Sigmoid colon (tissue), 7 donors: ENCODE measurements at places on chromosomes 5 and 9.
A peak's percentile ranks its signal among the peaks of the same experiment; 100 is the strongest.

GRCh38 chr9:106634183-106634582 is 228.8 kb upstream of the ZNF462 start:
- DNase-seq = no peak

DNA sequence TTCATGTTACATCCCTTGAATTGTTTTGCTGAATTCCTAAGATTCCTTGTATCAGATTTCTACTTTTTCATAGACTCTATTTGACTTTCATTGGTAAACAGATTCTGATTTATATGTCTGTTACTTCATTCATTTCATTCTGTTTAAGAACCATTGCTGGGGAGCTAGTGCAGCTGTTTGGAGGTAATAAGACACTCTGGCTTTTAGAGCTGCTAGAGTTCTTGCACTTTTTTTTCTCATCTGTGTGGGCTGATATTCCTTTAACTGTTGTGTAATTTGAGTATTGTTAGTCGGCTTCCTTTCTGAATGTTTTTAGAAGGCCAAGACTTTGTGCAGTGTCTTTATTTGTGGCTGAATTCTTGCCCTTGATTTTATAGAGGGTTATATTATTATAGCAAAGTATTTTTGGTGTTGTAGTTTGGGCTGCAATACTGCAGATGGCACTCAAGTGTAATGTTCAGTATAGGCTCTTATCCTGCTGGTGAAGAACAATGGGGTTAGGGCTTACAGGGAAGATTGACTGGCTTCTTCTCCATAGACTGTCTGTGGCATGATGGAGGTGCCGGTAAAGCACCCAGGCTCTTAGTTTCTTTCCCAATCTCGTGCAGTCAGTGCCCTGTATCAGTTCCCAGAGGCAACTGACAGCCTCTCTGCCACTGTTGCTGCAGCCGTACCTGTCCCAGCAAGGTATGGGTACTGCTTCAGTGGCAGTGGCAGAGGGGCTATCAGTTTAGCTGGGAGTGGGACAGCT is 162.2 kb downstream of the OXCT1 start:
- DNase-seq = no peak

GRCh38 chr5:35622974-35623373 is 5.3 kb downstream of the SPEF2 start:
- DNase-seq = no peak

- peak; percentile 75 for DNase-seq
These were observed 29.3 kb downstream of the PCDH1 start for GRCh38 chr5:141848744-141849414.

GRCh38 chr9:4382722-4383317 is 83.0 kb upstream of the GLIS3 start:
- no peak for DNase-seq

DNA sequence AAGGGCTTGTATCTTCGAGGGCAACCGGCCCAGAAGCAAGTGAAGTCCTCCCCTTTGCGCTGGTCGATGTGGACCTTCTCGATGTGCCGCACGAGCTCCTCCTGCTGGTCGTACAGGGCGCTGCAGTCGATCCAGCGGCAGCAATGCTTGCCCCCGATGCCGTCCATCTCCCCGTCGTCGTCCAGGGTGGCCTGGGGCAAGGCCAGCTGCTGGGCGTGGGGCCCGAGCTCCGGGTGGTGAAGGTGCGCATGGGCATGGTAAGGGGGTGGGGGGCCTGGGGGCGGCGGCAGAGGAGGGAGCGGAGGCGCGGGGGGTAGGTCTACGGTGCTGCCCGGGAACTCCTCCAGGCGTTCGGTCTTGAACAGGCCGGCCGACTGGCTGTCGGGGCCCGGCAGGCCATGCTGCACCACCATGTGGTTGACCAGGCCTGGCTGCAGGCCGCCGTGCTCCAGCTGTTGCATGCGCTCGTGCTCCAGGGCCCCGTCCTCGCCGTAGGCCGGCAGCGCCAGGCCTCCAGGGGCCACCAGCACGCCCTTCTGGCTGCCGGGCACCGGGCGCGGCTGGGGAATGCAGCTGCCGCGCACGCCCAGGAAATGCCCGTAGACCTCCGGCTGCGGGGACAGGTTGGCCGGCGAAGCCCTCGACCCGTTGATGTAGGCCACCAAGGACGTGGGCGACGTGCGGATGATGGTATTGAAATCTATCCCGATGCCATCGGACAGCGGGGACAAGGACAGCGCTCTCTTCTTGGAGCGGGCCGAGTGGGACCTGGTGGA is 181.8 kb downstream of the GLIS3 start:
- no peak for DNase-seq

GRCh38 chr5:36033486-36033885 is 33.2 kb downstream of the UGT3A2 start:
- no peak for DNase-seq

DNA sequence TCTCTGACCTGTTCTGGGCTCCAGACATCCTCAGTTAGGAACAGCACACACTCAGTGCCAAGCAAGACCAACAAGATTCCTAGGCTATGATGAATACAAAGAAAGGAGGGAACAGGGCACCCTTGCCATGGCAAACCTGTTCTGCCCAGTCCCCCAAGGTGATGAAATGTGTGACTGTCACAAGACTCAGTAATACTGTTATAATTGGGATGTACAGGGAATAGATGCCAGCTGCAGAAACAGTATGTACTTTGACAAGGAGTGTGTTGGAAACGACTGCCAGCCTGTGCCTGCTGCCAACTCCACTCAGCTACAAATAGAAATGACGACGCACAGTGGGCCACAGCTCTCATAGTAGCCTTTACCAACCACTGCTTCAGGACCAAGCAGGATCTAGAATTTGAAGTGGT is 453.0 kb downstream of the EFNA5 start:
- DNase-seq = peak; percentile 78

DNA sequence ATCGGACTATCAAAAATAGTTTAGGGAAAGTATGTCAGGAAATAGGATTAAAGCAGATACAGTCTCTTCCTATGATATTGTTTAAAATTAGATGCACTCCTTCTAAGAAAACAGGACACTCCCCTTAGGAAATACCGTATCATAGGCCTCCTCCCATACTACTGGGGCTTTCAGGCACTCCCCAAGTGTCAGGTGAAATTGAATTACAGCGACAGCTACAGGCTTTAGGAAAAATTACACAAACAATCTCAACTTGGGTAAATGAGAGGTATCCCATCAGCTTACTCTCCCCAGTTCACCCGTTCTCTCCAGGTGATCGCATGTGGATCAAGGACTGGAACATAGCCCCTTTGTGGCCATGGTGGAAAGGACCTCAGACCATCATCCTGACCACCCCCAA is 110.4 kb upstream of the EPB41L4A start:
- DNase-seq = no peak

DNA sequence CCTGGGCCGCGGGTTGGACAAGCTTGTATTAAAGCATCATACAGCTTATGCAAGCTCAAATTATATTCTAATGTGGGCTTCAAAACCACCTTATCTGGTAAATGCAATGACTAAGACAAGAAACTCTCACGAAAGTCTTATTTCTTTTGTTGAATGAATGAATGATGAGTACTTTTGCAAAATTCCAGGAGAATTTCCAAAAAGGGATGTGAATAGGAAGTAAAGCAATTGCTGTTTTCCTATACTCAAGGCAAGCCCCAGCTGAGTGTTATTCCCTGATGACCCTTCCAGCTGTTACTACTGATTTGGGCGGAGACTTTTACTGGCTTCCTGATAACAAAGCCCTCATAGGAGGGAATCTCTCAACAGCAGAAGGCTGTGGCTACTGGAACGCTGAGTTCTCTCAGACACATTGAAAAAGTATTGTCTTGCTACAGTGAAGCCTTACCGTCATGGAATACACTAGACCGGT is 162.8 kb downstream of the SREK1 start:
- no peak for DNase-seq

GRCh38 chr5:169798906-169799660 is 162.0 kb downstream of the DOCK2 start:
- no peak for DNase-seq

- DNase-seq = no peak
These were observed 32.3 kb upstream of the CDK5RAP2 start for GRCh38 chr9:120612218-120612617.

DNA sequence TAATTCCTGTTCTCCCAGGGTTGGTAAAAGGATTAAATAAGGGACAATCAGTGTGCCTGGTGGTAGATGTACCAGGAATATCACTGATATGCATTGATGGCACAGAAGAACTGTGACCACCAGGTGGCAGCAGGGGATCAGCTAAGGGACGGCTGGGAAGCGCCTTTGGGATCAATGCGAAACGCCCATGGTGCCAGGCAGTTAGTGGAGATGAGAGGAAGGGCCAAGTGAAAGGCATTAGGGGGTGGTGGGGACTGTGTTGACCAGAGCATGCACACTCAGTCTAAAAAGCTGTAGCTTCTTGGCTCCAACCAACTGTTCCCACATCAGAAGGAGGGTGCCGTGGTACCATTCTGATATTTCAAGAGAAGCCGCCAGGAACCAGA is 55.6 kb downstream of the ARHGEF37 start:
- DNase-seq = peak; percentile 50

- DNase-seq = no peak
These were observed 23.9 kb upstream of the NIM1K start for GRCh38 chr5:43168175-43168574.

DNA sequence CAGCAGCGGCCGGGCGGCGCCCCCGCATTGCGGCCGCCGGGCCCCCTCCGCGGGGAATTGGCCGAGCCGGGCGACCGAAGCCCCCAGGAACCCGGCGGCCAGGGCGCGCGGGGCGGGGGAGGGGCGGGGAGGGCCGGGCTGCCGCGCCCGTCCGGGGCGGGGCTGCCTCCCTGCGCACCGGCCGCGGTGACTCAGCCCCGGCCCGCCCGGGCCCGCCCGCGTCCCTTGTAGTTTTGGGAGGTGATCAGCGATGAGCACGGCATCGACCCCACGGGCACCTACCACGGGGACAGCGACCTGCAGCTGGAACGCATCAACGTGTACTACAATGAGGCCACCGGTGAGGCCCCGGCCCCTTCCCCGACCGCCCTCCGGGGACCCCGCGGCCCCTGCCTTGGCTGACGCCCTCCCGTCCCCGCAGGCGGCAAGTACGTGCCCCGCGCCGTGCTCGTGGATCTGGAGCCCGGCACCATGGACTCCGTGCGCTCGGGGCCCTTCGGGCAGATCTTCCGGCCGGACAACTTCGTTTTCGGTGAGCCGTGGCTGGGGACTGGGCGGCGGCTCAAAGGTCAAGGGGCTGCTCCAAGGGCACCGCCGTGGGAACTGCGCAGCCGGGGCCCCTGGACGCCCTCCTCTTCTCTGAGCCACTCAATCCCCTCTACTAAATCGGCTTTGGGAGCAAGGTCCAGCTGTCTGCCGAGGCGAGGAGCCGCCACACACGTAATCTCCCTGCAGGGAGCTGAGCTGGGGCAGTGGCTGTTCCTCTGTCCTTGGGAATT is 592 bp downstream of the TUBB4B start:
- peak; percentile 86 for DNase-seq

DNA sequence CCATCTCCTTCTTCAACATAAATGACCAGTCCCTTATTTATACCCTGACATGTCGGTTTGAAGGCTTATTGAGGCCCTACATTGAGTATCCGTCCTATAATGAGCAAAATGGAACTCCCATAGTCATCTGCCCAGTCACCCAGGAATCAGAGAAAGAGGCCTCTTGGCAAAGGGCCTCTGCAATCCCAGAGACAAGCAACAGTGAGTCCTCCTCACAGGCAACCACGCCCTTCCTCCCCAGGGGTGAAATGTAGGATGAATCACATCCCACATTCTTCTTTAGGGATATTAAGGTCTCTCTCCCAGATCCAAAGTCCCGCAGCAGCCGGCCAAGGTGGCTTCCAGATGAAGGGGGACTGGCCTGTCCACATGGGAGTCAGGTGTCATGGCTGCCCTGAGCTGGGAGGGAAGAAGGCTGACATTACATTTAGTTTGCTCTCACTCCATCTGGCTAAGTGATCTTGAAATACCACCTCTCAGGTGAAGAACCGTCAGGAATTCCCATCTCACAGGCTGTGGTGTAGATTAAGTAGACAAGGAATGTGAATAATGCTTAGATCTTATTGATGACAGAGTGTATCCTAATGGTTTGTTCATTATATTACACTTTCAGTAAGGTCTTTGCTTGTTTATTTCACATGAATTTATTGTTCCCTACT is 38.2 kb upstream of the BTNL3 start:
- no peak for DNase-seq

DNA sequence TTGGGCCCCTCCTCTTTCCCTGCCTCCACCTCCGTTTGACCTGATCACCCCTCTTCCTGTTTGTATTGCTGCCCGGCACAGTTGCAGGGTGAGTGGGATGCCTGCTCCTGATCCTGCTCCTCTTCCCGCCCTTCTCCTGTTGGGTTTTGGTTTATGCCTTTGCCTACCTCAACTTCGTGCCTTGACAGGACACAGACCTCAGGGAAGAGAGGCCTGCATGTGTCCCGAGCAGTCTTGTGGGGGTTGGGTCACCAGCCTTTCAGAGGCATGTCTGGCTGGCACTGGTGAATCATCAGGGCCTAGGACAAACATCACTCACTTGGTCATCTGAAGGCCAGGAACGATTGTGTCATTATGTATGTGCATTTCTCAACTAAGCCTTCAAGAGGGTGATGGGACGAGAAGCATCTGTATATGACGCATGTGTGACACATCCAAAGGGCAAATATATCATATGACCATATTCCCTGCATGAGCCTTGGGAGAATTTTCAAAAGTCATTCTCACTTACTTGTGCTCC is 56.9 kb downstream of the NPR3 start:
- DNase-seq = no peak

DNA sequence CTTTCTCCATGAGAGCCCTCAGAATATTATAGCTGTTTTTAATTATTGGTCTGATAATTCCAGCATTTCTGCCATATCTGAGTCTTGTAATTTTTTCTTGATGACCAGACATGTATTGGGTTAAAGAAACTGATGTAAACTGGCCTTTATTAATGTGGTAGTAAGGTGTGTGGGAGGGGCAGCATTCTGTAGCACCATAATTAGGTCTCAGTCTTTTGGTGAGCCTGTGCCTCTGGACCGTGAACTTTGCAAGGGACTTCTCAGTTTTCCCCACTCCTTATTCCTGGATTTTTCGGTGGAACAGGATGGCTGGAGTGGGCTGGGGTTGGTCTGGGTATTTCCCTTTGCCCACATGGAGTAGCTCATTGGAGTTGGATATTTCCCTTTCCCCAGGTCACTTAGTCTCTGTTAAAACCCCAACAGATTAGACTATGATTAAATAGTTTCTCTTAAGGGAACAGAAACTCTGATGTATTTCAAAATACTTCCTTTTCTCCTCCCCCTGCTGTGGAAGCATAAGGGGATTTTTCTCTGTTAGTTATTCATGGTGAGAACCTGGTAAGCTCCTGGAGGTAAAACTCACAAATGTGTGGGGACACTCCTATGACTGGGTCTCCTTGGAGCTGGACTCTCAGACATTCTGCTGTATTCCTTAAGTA is 52.4 kb downstream of the FSD1L start:
- no peak for DNase-seq

- DNase-seq = no peak
These were observed 1.6 kb upstream of the FOXE1 start for GRCh38 chr9:97851446-97851883.

DNA sequence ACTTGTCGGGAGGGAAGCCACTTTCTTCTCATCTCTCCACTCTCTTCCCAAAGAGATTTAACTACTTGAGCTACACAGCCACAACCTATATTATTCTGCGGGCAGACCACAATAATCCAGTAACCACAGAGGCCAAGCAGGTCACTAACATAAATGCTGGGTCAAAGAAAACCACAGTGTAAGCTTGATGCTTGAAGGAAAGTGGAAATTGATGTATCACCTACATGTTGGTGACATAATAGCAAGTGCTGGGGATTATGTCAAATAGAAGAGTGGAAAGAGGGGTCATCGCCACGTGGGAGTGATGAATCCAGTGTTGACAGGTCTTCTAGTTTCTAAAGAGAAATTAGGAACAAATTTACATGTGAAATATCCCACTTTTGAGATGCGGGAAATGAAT is 40.9 kb downstream of the RFK start:
- DNase-seq = no peak
